ENCODE measurements at places on chromosomes 11 and 22.

GRCh38 chr11:105799728-105800462 lies 190.0 kb downstream of the GRIA4 start:
- no peak for DNase-seq

- no peak for DNase-seq
Measured at GRCh38 chr22:26031641-26032040, 137.6 kb upstream of the SEZ6L start.

- no peak for DNase-seq
Measured at GRCh38 chr11:132639986-132640385, 892.3 kb downstream of the OPCML start.

GRCh38 chr11:76103460-76103859 lies 102.8 kb downstream of the WNT11 start:
- no peak for DNase-seq

- peak; percentile 14 for DNase-seq
Measured at GRCh38 chr11:101436511-101437142, 147.2 kb downstream of the TRPC6 start.

DNA sequence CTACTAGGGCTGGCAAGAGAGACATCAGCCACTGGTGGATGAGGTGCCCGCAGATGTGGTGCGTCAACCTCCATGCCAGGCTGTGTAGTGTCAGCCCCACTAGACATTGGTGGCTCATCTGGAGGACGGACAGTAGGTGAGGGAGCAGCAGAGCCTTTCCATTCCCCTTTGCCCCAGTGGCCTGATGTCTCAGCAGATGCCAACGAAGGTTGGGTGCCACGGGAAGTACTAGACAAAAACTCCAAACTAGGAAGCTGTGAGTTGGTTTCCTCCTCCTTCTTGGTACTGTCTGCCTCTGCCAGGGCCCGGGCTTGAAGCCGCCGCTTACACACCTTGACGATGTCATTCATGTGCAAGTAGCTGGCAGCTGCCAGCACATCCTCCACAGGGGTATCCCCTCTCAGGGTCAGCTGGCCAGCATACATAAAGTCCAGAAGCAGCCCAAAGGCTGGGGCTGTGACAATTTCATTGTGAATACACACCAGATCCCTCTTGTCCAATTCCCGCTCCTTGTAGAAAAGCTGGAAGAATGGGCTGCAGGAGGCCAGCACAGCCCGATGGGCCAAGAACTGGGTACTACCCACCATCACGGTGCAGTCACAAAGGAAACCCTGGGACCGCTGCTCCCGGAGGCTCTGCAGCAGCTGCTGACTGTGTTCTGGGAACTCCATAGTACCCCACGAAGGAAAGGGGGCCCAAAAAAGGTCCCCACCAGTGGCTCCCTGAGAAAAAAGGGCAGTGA lies 795 bp downstream of the ZBTB3 start:
- DNase-seq, result no peak

GRCh38 chr11:14906993-14907392 lies 15.0 kb upstream of the CYP2R1 start:
- no peak for DNase-seq

GRCh38 chr11:66700742-66701141 lies 23.1 kb upstream of the RBM4B start:
- no peak for DNase-seq

DNA sequence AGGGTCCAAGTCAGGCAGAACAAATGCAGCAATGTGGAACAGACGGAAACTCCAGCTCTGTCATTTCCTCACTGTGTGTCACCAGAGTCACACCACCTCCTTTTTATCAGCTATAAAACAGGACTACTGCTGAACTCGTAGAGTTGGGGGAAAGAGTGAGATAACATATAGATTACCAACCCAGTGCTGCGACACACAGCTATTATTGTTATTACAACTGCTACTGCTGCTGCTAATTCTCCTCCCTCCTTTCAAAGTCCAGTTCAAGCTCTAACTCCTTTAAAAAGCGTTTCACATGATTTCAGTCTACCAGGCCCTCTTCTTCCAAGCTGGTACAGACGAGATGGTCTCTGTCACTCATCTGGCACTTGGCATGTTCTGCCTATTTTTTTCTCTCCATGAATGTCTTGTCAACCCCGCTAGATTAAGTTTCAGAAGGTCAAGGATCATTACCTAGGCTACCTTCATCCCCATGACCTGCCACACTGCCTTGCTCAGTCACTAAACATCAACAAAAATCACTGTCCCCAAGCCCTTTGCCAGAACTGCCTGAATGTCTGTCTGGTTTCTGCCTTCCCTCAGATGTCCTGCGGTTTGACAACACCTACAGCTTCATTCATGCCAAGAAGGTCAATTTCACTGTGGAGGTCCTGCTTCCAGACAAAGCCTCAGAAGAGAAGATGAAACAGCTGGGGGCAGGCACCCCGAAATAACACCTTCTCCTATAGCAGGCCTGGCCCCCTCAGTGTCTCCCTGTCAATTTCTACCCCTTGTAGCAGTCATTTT lies 3.7 kb upstream of the MTFP1 start:
- no peak for DNase-seq

DNA sequence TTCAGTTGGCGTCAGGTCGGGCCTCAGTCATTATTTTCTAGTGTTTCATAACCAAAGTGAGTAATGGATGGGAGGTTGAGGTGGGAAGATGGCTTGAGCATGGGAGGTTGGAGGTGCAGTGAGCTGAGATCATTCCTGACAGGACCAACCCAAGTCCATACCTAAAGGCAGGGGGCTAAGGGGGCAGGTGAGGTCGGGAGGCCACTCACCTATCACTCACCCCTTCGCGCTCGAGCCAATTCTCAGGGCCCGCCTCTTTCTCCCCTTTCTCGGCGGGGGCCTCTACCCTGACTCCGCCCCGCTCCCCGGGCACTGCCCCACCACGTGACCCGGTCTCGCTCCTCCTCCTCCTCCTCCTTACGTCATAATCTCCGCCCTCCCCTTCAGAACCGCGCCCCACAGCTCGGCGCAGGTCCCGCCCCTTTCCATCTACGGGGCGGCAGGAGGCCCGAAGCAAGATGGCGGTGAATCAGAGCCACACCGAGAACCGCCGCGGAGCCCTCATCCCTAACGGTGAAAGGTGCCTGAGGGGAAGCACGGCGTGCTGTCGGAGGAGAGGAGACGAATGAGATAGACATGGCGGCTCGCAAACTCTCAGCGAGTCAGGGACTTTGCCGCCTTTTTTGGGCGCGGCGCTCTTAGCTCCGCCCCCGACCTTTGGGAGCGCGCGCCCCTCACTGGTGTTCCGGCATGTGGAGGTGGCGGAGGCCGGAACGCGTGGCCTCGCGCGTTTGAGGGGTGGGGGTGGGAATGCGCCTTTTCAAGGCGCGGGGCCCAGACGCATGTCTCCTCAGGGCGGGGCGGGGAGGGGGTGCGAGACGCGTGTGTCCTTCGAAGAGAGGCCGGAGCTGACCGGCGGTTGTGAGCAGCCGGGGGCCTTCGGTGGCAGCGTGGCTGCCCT lies at the start of gene WBP2NL:
Gene WBP2NL (plus strand): TSS at position 428 of the 901 bp plus-strand sequence. CDS start 31 bp downstream, at position 459.
- peak; percentile 58 for DNase-seq

GRCh38 chr11:123760894-123761293 lies 6.6 kb upstream of the OR6X1 start:
- no peak for DNase-seq

DNA sequence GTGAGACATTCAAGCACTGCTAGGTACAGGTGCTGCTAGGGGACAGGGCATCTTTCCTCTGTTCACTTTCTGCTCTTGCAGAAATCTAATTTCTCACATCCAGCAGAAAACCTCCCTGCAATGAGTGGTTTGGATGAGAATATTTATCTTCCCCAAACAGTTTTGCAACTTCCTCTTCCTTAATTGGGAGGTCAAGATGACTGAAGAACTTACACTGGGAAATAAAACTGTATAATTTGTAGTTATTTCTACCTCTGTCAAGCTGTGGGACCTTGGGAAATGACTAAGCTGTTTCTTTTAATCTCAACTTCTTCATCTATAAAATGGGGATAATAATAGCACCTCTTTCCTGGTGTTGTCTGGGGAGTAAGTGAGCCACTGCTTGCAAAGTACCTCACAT lies 69.8 kb downstream of the PRR5L start:
- no peak for DNase-seq

Measured in hepatic stellate cell (primary cell).